ENCODE measurements at places on chromosomes 1 and 21. TPM values are rescaled to one million over a fixed set of nuclear protein-coding genes. Genes with fewer than 3 reads are reported as not detected.

DNA sequence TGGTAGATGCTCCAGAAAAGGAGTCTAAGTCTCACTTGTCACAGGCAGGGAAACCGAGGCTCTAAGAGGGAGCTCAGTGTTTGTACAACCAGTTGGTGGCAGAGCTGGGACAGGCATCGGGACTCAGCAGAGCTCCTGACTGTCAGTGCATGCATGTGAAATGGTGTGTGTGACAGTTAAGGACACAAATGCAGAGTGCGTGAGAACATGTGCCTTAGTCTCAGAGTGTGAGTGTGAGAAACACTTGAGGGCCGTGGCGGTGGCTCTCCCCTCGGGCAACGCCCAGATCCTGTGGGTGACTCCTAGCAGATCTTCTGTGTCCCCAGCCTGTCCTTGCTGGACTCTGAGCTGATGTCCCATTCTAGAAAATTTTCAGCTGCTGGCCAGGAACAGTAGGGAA, 362.6 kb downstream of the MATN1 start:
- no peak for DNase-seq

DNA sequence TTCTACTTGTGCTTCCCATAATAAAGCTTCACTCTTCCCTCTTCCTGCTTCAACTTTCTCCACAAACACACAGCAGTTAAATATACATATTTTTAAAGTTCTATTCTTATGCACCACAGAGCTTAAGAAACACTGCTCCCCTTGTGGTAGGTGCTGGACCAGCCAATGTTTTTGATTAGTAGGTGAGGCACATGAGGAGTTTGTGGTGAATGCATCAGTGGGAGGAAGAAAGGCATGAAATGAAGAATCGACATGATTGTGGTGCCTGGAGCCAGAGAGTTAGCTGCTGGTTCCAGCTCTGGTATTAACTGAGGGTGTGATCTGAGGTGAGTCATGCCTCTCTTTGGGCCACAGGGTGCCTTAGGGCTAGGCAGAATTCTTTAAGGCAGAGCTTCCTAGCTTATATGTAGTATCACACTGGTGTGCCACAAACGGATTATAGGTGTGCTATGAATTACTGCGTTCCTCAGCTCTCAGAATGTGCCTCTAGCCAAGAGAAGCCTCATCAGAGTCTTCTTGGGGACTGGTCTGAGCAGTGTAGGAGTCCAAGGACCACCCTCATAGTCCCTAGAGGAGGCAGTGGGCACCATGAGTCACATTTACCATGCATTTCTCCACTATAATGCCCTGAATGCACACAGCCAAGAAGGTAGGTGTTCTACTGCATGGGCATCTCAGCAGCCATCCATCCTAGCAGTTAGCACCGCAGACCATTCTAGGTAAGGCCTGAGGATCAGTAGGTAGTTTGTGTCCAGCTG, 97.4 kb upstream of the SGIP1 start:
- DNase-seq = peak; percentile 9

DNA sequence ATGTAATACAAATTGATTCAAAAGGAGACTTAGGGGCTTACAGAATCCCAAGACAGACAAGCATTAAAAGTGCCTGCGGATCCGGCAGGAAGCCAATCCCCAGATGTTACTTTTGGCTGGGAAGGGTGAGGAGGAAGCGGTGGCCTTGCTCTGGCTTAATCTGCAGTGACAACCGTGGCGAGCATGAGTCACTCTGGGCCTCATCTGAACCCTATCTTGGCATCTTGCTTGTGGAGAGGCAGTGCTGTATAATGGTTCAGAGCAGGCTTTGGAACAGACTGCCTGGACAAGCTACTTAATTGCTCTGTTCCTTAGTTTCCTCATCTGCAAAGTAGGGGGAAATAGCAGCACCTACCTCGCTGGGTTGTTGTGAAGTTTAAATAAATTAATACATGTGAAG, 74.1 kb downstream of the XCL2 start:
- DNase-seq = peak; percentile 9

GRCh38 chr1:41342774-41343355, 18.4 kb upstream of the FOXO6 start:
- DNase-seq = no peak

DNA sequence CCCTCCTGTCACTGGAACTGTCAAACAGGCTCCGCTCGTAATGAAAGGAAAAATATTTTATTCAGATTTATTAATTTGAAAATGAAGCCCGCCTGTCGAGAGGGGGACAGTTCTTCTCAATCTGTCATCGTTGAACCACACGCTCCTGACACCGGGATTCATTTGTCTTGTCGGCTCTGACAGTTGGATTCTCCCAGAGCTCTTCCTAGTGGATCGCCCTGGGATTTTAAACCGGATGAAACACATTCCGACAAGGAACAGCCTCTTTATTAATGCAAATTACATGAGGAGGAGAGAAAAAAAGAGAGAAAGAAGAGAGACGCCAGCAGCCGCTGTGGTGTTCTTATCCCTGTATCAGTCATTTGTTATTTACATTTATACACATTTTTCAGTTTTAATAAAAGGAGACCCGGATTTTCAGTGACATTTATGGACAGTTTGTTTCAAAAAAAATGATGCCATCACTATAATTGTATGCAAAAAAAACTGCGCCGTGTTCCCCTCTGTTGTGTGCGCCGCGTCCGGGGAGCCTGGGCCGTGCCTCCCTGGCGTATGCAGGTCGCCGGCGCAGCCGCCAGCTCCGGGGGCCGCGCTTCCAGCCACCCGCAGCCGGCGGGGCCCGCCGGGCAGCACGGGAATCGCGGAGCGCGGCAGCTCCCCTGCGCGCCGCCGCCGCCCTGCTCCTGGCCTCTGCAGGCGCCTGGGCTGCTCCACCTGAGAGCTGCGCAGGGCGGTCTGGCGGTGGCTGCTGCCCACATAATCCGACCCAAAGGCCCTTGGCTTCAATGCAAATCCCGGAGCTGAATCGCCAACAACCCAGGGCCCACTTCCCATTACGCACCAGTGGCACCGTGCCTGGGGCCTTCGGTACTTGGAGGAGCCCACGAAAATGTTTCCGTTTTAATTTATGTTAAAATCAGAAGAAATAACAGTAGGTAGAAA, 237.9 kb upstream of the PBX1 start:
- DNase-seq = no peak

DNA sequence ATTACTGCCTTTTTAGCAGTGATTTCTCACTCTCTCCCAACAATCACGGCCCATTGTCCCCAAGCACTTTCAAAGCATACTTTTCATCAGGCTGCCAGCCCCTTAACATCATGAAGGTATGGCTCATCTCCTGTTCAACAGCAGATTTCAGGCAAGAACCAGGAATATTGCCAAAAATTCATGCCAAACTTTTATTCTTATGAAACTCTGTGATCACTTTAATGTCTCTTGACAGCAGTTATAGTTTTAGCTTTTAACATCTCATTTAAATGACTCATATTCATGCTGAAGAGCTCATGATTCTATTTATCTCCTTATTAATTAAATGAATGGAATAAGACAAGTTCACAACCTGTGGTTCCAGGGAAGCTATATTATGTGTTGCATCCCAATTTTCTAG, 235.1 kb downstream of the GRIK1 start:
- DNase-seq = no peak

DNA sequence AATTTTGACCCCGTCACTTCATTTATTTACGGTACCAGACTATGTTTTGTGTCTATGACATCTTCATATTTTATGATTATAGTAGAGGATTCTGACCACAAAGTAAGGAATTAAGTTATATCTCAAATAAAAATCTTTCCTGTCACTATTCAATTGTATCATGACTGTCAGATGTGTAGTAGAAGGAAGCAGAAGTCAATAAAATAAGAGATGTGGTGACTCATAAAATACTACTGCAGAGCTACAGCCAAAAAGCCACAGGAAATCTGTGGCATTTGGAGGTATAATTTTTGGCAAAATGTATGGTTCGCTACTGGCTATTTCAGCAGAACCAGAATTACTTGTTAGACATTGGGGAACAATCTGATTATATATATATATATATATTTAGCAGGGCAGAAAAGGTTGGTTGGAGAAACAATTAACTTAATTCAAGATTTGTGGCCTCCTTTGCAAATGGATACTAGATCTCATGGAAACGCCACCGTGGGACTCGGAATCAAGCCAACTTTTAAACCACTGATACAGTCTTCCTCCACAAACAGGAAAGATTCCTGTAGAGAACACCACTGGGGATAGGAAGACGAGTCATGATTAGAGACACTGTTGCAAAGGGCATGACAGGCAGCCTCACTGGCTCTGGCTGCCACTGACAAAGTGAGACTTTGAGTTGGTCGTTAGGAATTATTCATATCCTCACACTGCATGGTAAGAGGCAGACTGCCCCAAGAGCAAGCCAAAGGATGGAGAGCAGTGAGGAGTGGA, 5.1 kb downstream of the FCRL2 start:
- DNase-seq = no peak

GRCh38 chr1:37323486-37324377, 150.6 kb upstream of the ZC3H12A start:
- no peak for DNase-seq

- no peak for DNase-seq
These were observed 105.8 kb upstream of the EDN2 start for GRCh38 chr1:41590331-41590730.

DNA sequence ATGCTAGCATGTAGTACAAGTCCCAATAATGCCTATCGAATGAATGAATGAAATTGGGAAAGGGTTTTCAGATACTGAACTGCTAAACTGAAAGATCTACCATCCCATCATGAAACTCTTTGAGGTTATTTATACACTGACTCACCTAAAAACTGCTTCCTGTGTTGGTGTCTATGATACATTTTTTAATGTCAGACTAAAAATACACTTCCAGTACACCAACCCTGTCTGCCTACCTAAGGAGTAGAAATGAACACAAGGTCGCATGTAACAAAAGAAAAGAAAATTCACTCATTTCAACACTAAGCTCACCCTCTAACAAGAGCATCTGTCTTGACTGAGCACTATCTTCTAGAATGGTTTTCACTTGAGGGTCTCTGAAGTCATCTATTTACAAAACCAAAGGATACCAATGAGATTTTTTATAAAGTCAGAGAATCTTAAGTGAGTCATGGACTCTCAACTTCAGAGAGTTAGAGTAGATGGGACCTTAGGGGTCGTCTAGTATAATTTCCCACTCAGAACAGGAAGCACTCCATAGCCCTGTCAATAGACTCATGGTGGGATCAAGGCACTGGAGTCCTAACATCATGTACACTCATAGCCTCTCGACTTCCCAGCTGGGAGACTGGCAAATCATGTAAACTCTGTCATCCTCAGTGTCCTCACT, 53.4 kb downstream of the WLS start:
- DNase-seq = no peak

The KCNK2 gene
- not detected for total RNA-seq

The PADI3 gene
- not detected for total RNA-seq

The SLC6A17 gene
- not detected for total RNA-seq
